ENCODE measurements at places on chromosomes 16 and 17. TPM values are rescaled to one million over a fixed set of nuclear protein-coding genes. Genes with fewer than 3 reads are reported as not detected.

Gene SKAP1
- 1.8 TPM for total RNA-seq

Gene SALL1
- total RNA-seq: not detected

Gene ABCA10
- 0.87 TPM for total RNA-seq

Gene ASIC2
- not detected for total RNA-seq

Gene MAF
- not detected for total RNA-seq

Gene WFDC1
- not detected for total RNA-seq

Gene TBC1D26
- total RNA-seq: not detected

Gene CNTNAP1
- 0.65 TPM for total RNA-seq

Gene KRT14
- not detected for total RNA-seq

Gene ADCY9
- total RNA-seq: 0.11 TPM

Gene GLP2R
- not detected for total RNA-seq

Gene PDILT
- total RNA-seq: not detected

Gene PPY
- total RNA-seq: not detected

Gene SEPTIN12
- total RNA-seq: not detected

Gene ADAM11
- 1.3 TPM for total RNA-seq

Gene RNF112
- total RNA-seq: 0.07 TPM

Gene PHLPP2
- total RNA-seq: 10.9 TPM

Gene KRTAP4-4
- total RNA-seq: not detected

Gene PRAC1
- total RNA-seq: not detected
